GM06990 (cell line): ENCODE measurements at places on chromosomes 11 and 22.

DNA sequence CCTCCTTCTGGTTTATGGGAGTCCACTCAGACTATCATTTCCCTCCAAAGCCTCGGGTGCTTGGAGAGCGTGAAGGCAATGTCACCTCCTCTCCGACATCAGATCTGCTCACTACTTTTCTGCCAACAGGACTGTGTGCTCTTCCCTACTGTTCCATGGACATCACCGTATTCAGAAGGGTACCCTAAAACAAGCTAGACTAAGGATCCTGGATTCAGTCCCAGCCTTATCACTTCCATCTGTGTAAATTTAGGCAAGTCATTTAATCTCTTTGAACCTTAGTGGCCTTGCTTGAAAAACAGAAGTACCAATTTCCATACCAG, 78.2 kb downstream of the KCNC1 start:
- no peak for DNase-seq

DNA sequence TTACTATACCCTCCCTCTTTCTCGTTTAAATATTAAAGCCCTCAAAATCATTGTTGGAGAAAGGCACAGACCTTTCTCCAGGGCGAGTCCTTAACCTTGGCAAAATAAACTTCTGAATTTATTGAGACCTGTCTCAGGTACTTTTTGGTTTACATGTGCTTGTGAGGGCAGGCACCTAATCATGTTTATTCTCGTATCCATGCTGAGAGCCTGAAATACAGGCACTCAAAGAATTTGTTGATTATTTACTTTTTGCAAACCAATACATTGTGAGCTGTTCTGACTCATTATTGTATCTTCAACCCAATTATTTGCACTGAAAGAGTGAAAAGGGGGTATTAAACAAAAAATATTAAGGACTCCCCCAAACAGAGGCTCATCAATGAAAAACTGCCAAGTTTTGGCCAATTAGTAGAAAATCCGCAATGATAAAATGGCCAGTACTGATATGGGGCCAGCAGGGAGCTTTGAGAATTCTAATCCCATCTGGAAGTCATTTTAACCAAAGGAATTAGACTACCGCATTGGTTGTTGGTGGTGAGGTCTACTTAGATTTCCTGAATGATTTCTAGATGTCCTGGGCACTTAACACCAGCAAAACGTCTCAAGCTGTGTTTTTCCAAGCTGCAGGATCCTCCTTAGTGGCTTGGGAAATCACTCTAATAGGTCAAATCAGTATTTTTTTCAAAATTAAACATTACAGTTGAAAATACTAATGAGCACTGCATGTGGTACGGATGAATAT, 157.3 kb downstream of the SWAP70 start:
- DNase-seq, result no peak

GRCh38 chr11:116424615-116425261, 348.0 kb downstream of the BUD13 start:
- DNase-seq, result no peak

DNA sequence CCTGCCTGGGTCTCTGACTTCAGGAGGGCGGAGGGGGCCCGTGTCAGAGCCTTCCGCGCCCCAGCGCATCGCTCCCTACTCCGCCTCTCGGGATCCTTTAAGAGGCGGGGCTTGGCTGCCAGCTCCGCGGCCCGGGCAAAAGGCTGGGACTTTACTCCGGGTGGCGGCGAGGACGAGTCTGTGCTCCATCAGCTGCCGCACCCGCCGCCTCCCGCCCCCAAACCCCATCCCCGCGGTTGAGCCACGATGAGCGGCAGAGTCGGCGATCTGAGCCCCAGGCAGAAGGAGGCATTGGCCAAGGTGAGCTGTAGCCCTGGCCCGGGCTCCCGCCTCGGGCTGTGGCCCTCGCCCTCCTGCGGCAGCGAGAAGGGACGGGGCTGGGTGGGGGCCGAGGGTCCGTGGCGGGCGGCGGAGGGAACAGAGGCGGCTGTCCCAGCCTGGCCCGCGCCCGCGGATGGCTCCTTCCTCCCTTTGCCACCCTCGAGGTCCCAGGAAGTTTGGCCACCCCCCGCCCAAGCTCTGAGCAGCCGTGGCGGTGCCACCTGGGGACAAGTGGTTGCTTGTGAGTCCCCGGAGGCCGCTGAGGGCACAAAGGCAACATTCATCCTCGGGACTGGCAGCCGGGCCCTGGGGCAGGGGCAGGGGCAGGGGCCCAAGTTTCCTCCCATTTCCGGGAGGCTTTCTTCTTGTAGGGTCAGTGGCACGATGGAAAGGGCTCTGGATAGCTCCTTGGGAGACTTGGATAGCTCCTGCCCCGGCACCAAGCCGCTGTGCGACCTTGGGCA, at the start of gene SEC14L2:
Gene SEC14L2, plus strand, starts transcription at position 148 of the 785 bp plus-strand sequence. Its CDS starts 99 bp downstream, at position 247.
- no peak for DNase-seq

- DNase-seq, result no peak
Measured at GRCh38 chr11:110921742-110922521, 209.7 kb upstream of the ARHGAP20 start.

GRCh38 chr11:27934830-27935145, 173.2 kb downstream of the KIF18A start:
- DNase-seq, result no peak

DNA sequence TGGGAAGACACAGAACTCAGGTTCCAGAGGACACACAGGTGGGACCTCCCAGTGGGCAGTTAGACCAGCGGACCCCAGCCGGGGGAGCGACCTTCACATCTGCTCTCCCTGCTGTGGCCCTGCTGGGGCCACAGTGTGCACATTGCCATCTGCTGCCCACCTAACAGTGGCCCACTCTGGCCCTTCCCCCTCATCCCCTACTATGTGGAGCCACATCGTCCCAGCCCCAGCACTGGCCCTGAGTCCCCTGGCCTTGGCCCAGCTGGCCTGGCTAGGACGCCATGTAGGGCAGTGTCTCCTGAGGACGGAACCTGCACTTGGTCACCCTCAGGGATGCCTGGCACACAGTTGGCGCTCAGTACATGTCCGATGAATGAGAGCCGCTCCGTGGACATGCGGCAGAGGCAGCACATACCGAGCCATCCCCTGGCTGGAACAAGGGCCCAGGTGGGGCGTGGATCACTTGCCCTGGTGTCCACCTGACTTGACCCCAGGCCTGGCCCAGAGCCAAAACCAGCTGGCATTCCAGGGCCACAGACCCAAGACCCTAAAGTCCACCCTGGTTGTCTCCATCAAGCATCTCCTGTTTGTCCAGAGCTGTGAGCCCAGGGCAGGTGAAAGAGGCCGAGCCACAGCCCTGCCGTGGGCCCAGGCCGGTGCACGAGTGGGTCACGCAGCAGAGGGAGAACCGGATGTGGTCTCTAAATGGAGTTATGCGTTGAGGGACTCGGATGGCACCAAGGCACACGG, 93.1 kb upstream of the FGF3 start:
- DNase-seq, result no peak

DNA sequence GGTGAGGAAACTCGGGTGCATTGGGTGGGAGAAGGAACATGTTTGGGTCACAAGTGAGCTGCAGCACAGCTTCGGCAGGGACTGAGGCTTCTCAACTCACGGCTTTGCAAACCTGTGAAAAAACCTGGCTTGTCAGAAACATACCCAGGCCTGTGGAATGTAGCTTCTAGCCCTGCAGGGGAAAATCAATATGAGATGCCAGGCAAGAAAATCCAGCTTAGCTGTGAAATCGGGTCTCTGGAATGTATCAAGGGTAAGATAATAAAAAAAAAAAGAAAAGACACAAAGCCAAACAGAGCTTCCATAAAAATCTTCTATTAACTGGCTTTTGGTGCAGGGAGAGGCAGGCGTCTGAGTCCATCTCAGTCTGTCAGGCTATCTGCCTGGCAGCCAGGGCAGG, 28.5 kb downstream of the UQCR10 start:
- no peak for DNase-seq

- DNase-seq, result no peak
Measured at GRCh38 chr11:48019217-48019584, 38.8 kb downstream of the PTPRJ start.

DNA sequence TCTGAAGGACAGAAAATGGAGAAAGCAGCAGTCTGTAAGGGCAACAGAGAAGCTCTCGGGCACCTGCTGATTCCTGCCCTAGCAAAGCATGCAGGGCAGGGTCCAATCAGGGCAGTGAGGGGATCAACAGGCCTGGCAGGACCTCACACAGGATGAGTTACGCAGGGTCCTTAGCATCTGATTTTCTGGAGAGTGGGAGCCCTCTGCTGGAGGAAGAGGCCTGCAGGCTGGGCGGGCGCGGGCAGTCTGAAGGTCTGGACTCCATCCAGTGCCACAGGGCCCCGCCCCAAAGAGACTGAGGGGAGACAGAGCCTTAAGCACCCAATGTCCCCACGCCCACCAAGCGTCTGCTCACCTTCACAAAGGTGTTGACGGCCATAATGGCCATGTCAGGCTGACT, 28.9 kb downstream of the AP1B1 start:
- DNase-seq, result no peak

DNA sequence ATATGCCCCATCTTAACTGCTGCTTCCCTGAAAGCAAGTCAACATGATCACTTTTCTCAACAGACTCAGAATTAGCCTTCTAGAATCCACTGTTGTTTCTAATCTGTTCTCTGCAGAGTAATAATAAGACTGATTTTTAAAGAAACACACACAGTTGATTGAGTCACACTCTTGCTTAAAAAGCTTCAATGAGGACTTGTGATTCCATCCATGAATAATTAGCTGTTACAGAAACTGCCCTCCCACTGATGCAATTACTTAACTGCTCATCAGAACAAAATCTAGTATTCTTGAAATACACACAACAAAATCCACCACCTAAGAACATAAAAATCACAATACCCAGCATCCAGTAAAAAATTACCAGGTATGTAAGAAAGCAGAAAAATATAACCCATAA, 100.5 kb upstream of the TIMP3 start:
- no peak for DNase-seq

GRCh38 chr11:131430473-131431208, 60.2 kb downstream of the NTM start:
- no peak for DNase-seq

DNA sequence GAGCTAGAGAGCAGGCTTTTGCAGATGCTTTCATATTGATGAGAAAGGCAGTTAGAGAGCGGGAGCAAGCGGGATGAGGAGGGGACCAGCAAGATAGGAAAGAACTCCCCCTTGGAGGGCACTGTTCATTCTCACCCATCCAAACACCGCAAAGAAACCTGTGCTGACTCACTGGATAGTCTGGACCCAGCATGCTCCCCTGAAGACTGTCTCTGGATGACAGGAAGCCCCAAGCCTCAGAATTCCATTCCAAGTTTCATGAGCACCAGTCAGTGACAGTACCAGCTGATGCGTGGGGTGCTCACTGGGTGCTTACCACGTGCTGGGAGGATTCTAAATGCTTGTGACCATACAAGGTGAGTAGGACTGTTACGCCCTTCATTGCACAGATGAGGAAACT, 34.2 kb downstream of the MICAL3 start:
- no peak for DNase-seq

GRCh38 chr11:20015101-20015500, 145.2 kb downstream of the DBX1 start:
- no peak for DNase-seq

GRCh38 chr22:27636716-27637508, 164.6 kb downstream of the MN1 start:
- no peak for DNase-seq

DNA sequence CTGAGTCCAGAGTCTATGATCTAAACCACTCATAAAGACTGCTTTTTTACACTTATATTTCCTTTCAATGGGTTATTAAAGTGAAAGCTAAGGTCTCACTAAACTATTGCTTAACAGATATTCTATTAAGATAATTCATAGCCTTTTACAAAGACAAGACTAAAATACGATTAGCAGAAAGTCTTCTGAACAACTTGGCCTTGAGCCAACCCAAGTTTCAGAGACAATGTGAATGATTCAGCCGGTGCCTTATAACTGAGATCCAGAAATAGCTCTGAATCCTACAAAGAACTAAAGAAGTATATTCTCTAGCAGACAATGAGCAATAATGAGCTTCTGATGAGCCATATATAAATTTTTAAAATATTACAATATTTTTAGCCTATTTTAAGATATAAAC, 41.5 kb upstream of the CARD18 start:
- no peak for DNase-seq

GRCh38 chr22:45235851-45236342, 4.8 kb downstream of the KIAA0930 start:
- peak; percentile 62 for DNase-seq

GRCh38 chr11:114185436-114185835, 110.8 kb upstream of the NNMT start:
- DNase-seq, result no peak
